RWPE1 (cell line): ENCODE measurements at places on chromosomes 13 and 19.
A peak's percentile ranks its signal among the peaks of the same experiment; 100 is the strongest.

GRCh38 chr19:2867025-2867991 is at the start of gene ZNF556:
ZNF556 (plus strand) TSS chr19:2867335; CDS start chr19:2867422, 87 bp downstream.
- peak; percentile 62 for DNase-seq

DNA sequence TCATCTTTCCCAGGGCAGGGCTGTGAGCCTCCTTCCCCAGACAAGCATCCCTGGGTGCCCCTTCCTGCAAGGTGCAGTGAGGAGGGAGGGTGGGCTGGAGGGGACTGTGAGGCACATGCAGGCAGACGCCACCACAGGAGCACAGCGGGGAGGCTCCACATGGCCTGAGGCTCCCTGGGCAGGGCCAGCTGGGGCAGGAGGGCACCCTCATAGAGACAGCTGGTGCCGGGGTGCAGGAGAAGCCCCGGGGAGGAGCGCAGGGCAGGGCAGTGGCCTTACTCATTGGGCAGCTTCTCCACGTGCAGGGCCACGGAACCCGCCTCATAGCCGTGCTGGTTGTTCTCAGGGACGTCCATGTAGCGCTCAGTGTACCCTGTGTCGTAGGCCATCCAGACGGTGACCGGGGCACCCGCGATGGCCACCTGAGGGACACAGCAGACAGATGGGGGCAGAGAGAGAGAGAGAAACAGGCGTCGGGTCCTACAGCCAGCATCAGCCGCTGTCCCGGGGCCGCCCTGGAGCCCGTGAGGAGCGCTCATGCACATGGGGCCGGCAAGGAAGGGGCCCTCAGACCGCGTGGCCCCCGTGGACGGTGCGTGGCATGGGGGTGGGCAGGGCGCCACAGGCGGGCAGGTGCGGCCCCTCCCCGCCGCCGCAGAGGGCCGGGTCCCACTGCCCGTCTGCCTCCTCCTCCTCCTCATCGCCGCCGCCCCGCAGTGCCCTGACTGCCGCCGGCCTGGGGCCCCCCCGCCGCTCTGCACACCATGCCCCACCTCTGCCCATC is 12.5 kb upstream of the MYDGF start:
- DNase-seq: no peak

DNA sequence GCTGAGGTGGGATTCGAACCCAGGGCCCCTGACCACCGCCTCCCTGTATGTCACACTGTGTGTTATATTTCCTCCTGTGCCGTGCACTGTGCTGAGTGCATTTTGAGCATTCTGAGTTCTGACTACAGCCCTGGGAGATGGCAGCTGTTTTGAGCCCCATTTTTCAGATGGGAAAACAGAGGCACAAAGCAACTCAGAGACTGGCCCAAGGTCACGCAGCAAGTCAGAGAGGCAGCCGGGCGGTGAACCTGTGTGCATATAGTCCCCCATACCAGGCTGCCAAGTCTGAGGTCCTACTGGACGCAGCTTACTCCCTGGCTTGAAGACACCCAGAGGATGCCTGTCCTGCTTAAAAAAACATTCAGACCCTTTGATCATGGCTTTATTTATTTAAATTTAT is 17.7 kb downstream of the MYH14 start:
- no peak for DNase-seq

GRCh38 chr13:33182729-33183128 is 102.8 kb downstream of the STARD13 start:
- DNase-seq: no peak

GRCh38 chr19:7678971-7679751 is 1.5 kb upstream of the TRAPPC5 start:
- DNase-seq: no peak

DNA sequence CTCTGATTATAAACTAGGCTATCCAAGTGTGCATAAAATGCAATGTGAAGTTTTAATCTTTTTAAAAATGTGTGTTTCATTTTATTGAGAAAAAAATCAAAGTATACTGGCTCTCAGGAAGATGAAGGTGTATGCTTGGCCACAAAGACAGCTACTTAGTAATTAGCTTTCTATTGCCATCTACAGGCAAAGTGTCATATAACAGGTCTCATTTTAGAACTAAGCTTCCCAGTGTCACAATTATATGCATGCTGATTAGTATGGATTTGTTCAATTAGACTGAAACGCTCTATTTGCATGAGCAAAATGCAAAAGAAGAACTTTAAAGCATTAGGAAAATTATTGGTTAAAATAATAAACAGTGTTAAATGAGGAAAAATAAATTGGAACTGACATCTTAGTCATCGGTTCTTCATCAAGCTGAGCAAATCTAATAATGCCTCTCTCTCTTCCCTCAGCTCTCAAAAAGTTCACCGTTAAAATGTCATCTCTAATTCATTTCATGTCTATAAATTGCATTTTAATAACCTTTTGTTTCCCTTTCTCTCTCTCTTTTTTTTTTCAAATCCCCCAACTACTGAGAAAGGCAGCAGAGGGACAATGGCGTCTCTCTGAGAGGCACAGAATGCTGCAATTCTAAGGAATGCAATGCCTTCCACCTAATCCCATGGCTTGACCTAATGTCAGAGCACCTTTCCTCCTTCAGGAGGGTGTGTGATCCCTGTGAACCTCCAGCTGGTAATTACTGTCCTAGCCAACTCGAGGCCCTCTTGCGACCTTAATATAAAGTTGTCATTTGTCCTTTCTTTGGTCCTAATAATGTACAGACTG is 313.1 kb upstream of the MAB21L1 start:
- peak; percentile 14 for DNase-seq

GRCh38 chr13:90455823-90456222 is 891.7 kb upstream of the MIR17HG start:
- DNase-seq: no peak

DNA sequence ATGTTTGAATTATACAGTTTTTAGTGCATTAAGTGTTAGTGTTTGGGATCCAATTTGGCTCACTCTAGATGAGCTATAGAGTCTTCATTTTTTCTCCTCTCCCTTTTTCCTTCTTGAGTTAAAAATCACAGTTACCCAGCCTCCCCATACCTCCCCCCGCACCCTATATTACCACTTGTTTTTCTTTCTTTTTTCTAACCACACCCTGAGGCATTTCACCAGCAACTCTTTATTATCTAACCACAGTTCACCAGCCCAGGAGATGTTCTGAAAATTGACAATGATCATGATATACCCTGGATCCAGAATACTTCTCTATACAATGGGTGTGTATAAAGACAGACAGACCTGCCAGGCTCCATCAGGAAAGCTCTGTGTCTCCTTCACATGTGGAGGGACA is 86.5 kb upstream of the UBL3 start:
- no peak for DNase-seq

DNA sequence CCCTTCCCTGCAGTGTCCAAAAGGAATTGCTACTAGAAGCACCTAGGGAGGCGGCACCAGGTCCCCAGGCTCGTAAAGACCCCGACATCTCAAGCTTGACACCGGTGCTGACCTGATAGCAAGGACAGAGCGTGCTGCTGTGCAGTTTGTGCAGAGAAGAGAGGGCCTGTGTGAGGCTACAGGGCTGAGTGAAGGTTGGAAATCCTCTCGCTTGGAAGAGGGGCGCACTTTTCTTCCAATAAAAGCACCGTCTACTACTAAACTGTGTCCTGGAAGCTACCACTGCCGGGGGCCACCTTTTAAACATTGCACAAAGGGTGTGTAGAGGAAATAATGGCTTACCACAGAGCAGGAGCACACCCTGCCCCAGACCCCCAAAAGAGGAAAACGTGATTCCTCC is 11.0 kb downstream of the TMEM272 start:
- no peak for DNase-seq

DNA sequence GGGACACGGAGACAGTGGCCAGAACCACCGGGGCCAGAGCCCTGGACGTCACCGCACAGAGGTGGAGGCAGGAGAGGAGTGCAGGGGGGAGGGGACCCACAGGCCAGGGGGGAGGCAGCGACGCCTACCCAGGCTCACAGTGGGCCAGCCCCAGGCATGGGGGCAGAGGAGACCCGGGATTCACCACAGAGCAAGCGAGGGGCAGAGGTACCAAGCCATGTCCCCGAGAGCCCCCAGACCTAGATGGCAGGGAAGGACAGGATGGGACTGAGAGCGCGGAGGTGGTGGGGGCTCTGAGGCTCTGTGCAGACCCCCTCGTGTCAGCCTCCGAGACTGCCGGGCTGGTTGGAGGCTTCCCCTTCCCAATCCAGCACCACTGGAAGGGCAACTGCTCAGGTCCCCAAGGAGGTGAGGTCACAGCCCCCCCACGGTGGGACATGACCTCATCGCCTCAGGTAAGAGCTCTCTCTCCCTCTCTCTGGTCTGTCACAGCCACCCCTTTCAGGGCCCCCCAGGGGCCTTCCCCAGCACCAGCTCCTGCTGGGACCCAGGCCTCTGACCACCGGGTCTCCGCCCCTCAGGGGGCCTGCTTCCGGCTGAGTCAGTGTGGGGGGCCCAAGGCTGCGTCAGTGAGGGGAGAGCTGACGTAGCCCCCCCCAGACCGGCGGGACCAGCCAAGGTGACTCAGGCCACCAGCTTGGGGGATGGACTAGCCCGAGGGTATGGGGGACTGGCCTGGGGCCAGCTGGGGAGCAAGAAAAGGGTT is 2.2 kb upstream of the IL11 start:
- no peak for DNase-seq

GRCh38 chr19:33310606-33311325 is 8.4 kb upstream of the CEBPA start:
- DNase-seq: no peak

- DNase-seq: peak; percentile 97
Measured at GRCh38 chr19:35775298-35776101, at the start of gene ARHGAP33. ARHGAP33 (plus strand) TSS chr19:35775564; CDS start chr19:35775659, 95 bp downstream.

- DNase-seq: no peak
Measured at GRCh38 chr13:109403012-109403421, 383.4 kb downstream of the IRS2 start.

GRCh38 chr13:109844396-109844795 is 58.0 kb upstream of the IRS2 start:
- DNase-seq: no peak

- no peak for DNase-seq
Measured at GRCh38 chr13:91313103-91313502, 34.4 kb upstream of the MIR17HG start.

GRCh38 chr19:50362030-50362412 is 3.4 kb downstream of the NAPSA start:
- DNase-seq: no peak

DNA sequence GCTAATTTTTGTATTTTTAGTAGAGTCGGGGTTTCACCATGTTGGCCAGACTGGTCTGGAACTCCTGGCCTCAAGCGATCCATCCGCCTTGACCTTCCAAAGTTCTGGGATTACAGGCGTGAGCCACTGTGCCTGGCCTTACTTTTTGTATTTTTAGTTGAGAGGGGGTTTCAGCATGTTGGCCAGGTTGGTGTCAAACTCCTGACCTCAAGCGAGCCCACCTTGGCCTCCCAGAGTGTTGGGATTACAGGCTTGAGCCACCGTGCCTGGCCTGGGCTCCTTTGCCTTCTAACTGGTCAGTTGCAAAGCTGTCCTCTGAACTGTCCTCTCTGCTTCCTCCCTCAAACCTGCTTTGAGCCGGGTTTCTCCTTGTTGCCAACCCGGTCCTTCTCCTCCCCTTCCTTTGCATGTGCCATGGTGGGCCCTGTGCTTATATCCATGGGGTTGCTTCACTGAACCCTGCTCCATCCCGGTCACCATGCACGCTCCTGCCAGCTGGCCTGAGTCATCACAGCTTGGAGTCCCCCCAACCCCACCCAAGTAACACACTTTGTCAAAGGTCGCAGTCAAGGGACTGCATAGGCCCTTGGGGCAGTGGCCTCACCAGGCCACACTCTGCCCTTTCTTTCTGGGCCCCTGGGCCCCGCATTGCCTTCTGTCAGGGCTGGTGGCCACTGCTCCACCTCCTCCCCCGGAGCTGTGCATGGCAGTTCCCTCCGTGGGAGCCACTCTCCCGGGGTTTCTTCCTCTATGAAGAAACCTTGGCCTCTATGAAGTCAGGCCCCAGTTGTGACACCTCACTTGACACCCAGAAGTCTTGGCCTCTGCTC is 21.2 kb downstream of the WTIP start:
- no peak for DNase-seq

DNA sequence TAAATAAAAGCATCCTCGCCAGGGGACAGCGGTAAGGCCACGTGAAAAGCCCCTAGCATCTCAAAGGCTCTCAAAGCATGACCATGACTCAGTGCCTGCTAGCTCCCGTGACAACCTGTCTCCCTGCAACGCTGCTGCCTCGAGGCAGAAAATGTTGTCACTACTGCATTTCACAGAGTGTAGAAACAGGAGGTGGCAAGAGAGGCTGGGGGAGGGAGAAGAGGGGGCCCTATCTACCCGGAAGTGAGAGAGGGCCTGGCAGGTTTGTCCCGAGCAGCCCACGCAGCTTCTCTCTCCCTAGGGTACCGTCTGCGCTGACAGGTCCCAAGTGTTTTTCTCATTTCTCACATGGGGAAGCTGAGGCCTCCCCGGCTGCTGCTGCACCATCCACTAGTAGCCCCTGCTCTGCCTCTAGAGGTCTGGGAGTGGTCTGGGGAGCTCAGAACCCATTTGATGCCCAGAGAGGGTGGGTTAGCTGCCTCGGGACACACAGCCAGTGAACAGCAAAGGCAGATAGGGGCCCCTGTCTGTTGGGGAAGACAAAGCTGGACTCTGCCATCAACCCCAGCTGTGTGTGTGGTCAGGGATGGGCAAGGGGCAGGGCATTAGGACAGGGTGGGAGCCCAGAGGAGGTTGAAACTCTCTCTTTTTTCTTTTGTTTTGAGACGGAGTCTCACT is 3.7 kb downstream of the TINCR start:
- peak; percentile 41 for DNase-seq

- no peak for DNase-seq
Measured at GRCh38 chr19:30206187-30206586, 166.0 kb upstream of the ZNF536 start.

- no peak for DNase-seq
Measured at GRCh38 chr19:34669305-34669704, 7.7 kb downstream of the SCGB2B2 start.

- DNase-seq: no peak
Measured at GRCh38 chr19:14566712-14567077, 5.2 kb downstream of the NDUFB7 start.

- DNase-seq: no peak
Measured at GRCh38 chr13:43180036-43180660, 156.8 kb downstream of the DNAJC15 start.

DNA sequence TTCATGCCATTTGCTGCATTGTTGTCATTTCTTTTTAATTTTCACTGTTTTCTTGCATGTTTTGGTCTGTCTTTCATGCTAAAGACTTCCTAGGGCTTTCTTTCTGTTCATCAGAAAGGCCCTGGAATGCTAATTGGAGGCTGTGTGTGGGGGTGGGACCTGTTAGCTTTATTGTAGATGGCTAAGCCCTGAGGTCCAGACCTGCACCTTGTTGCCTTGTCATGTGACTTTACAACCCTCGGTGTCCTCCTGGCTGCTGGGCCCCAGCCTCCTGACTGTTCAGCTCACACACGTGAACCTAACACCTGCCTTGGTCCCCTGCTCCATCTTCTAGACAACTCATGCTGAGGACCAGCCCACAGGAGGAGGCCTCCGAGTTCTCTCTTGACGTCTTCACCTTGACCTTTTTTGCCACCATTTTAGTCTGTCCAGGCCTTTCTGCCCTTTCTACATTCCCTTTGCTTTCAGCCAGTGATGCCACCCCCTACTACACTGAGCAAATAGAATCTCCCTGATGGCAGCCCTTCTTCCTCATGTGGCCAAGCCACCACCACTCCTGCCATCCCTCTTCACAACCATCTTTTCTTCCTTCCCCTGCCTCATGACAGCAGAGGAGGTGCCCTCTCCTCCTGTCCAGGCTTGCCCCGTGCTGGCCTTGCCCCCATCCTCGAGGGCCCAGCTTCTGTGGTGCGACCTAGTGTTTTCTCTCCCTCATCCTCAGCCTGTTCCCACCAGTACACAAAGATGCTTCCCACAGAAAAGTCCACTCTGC is 41.4 kb upstream of the GPI start:
- DNase-seq: no peak

- peak; percentile 70 for DNase-seq
Measured at GRCh38 chr19:48469289-48469881, at the start of gene CYTH2. CYTH2 (plus strand) TSS chr19:48469369; CDS start chr19:48469508, 139 bp downstream.
